Urinary bladder (tissue), 4 donors: ENCODE measurements at places on chromosomes 7 and 10.

- no peak for DNase-seq
Measured at GRCh38 chr10:123860209-123860608, 31.4 kb downstream of the CPXM2 start.

DNA sequence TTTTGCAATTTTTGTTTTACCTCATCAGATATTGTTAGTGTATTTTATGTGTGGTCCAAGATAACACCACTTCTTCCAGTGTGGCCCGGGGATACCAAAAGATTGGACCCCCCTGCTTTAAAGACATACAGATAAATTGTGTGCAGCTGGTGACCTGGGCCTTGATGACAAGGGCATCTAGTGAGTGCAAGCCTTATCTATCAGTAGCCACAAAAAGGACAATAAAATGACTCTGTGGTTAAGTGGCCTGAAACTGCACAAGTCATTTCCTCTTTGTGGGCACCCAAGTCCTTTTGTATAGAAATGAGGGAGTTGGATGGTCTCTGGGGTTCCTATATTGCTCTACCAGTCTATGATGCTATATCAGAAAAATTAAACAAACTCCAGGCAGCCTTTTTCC lies 98.1 kb downstream of the PARD3 start:
- DNase-seq = no peak

DNA sequence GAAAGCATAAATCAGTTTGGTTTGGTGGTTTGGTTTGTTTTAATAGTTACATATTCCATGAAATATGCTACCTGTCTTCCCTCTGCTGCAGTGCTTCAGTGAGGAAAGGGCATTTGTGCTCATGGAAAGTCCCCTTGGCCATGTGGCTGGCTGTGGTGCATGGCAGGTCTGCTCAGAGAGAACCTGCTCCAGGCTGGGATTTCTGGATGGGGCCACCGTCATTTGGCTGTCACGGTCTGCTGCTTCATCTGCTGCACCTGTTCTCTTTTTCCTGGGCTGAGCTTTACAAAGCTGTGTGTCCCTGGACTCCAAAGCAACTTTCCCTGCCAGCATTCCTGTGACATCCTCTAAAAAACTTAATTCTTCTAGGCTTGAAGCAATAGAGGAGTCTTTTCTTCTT lies 8.9 kb downstream of the CDK14 start:
- DNase-seq = no peak

DNA sequence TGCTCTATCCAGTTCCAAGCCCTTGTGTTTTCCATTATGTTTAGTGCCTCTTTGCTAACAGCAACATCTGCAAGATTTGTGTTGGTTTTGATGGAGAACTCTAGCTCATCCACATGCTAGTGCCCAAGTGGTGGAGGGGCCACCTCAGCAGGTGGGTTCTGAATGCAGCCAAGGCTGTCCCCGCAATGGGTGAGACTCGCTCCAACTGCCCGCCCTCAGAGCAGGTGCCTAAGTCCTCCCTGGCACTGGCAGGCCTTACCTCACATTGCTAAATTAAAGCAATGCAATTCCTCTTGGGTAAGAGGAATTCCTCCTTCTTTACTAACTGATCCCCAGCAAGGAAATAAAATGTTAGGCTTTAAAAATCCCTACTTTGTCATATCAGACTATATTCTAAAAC lies 146.8 kb downstream of the ADCY1 start:
- DNase-seq = no peak

DNA sequence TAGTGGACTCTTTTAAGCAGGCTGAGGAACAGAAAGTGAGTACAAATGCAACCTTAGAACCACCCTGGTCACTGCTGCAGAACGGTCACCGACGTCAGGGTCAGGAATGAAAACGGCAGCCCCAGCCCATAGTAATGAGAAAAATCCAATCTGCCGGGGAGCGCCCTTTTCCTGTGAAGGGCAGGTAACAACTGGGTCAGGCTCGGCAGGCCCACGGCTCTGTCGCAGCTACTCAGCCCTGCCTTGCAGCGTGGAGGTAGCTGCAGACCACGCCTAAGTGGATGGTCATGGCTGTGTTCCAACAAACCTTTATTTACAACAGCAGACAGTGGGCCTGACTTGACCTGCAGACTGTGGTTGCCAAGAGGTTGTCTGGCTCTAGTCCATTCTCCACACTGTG lies 563.2 kb downstream of the DNAJB6 start:
- DNase-seq = no peak

- DNase-seq = no peak
Measured at GRCh38 chr10:31693491-31693890, 235.1 kb downstream of the ARHGAP12 start.

GRCh38 chr7:14899030-14899429 lies 3.5 kb downstream of the DGKB start:
- no peak for DNase-seq

GRCh38 chr10:30873411-30873810 lies 158.3 kb downstream of the ZNF438 start:
- DNase-seq = no peak

GRCh38 chr10:96488161-96488935 lies 25.4 kb downstream of the TLL2 start:
- DNase-seq = no peak

DNA sequence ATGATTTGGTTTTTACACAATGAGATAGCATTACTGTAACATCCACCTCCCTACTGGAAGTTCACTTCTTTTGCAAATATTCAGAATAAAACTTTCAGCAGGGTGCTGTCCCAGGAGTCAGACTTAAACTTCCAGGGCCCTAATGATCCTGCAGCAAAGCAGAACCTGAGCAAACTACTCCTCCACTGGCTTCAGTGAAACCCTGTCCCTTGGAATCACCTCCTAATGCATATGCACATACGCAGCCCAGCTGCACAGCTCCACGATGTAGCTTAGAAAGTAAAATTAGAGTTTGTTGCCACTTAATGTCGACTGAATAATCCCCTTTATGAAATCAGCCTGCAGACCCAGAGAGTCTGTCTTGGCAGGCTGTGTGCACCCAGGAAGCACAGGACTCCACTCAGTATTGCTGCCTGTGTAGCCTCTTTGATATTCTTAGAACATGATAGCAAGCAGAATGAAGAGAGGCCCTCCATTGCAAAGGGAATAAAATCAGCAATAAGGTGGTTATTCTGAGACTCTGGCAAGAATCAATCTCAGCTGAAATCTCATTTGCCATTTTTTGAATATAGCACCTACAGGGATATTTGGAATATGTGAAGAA lies 1.6 kb downstream of the NPSR1 start:
- no peak for DNase-seq

DNA sequence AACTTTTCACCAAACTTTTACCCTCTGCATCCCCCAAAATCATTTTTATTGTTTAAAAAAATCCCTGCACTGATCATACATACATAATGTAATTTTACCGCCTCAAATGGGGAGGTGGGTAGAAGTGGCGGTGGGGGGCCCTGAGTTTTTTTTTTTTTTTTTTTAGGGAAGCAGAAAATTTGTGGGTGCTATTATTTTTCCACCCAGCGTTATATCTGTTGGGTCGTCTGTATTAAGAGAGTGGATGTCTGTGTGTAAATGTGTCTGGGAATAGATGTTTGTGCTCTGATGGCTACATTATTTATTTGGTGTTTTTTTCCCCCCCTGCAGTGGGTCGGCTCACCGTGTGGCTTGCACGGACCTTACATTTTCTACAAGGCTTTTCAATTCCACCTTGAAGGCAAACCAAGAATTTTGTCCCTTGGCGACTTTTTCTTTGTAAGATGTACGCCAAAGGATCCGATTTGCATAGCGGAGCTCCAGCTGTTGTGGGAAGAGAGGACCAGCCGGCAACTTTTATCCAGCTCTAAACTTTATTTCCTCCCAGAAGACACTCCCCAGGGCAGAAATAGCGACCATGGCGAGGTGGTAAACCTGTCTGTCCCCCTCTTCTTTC lies 438 bp downstream of the ARID5B start:
- no peak for DNase-seq

GRCh38 chr7:14380881-14381280 lies 391.4 kb upstream of the ETV1 start:
- DNase-seq = no peak

GRCh38 chr7:135853499-135853898 lies 104.9 kb upstream of the FAM180A start:
- DNase-seq = no peak

- DNase-seq = no peak
Measured at GRCh38 chr10:129921065-129921670, 42.9 kb downstream of the EBF3 start.

DNA sequence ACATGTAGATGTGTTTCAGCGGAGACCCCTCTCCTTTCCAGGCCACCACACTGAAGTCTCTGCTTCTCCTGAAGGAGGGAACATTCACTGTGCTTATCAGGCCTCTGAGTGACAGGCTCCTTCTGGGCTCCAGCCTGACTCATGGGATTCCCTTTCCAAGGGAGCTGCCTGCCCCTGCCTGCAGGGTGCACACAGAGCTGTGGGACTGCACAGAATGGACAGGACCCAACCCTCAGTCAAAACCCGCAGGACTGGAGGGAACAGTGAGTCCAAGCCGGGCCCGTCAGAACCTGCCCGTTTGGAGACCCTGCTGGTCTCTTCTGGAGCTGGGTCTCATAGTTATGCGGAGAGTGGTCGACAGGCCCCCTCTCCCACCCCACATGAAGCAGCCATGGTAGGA lies 32.6 kb downstream of the PLAC9 start:
- DNase-seq = no peak

DNA sequence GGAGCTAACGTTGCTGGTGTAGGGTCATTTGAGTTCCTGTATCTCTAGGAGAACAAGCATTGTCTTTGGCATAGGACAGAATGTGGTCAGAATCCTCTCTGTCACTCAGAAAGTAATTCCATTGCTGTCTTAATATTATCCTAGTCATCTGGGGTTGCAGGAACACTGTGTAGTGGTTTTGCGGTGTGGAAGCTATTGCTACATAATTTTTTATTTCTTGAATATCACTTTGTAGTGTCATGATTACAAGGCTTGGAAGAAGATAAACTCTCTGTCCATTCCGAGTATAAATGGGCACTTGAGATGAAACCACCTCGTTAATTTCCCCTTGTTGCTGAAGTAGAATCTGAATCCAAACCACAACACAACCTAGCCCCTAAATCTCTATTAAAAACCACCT lies 919.2 kb downstream of the LRMDA start:
- no peak for DNase-seq

DNA sequence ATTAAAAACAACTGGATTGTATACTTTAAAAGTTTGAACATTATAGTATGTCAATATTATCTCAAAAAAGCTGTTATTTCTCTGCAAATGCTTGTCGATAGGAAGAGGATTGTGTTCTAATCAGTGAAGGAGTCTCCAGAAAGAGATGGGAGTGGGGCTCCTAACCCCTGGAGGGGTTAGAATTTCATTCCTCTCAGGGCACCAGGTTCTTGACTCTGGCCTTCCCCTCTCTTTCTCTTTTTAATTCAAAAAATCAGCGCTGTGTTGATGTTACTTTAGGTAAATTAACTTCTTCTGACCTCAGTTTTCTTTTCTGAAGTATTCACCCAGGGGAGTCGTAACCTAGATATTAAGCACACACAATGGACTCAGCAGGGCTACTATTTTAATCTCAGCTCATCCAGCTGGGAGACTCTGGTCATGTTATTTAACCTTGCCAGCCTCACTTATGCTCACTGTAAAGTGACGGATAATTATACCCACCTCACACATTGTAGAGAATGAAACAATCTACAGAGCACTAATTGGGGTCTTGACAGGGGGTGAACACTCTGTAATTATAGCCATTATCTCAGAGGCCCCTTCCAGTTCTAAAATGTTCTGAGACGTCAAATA lies 59.4 kb downstream of the GCC1 start:
- DNase-seq = no peak

- DNase-seq = no peak
Measured at GRCh38 chr10:11489591-11489990, 121.9 kb downstream of the USP6NL start.

DNA sequence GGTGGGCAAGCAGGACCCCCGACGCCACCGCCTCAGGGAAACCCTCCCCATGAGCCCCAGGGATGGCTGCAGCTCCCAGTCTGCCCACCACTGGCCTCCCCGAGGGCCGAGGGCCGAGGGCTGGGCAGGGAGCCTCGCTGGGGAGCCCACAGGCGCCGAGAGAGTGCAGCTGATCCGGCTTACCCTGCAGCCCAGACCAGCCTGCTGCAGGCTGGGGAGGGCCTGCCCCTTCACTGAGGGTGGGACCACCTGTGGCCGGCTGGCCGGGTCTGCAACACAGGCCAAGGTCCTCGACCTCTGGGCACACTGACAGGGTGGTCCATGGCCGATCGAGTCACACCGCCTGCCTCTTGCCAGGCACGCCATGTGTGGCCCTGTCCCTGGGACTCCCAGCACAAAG lies 27.3 kb upstream of the ADGRA1 start:
- DNase-seq = no peak

GRCh38 chr7:26989897-26990670 lies 105.7 kb downstream of the HOXA1 start:
- DNase-seq = no peak

DNA sequence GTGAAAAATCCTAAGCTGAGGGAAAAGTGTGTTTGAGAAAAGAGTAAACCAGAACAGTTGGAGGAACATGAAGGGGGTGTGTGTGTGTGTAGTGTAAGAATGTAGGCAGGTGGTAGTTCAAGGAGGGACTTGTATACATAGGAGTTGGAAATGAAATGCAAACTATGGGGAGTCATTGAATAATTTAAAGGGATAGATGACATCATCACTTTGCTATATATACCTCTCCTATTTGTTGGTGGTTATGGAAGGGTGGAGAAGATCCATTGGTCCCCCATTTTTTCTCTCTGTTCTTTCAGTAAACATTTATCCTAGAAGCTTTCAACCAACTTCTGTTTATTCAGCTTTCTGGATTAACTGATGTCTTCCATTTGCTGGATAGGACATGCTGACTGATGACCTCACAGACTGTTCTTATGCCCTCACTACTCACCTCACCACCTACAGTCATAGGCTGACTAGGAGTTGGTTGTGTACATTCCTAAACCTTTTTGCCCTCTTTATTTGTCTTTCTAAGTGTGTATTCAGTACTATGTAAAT lies 20.8 kb downstream of the PPP1R9A start:
- DNase-seq = no peak

DNA sequence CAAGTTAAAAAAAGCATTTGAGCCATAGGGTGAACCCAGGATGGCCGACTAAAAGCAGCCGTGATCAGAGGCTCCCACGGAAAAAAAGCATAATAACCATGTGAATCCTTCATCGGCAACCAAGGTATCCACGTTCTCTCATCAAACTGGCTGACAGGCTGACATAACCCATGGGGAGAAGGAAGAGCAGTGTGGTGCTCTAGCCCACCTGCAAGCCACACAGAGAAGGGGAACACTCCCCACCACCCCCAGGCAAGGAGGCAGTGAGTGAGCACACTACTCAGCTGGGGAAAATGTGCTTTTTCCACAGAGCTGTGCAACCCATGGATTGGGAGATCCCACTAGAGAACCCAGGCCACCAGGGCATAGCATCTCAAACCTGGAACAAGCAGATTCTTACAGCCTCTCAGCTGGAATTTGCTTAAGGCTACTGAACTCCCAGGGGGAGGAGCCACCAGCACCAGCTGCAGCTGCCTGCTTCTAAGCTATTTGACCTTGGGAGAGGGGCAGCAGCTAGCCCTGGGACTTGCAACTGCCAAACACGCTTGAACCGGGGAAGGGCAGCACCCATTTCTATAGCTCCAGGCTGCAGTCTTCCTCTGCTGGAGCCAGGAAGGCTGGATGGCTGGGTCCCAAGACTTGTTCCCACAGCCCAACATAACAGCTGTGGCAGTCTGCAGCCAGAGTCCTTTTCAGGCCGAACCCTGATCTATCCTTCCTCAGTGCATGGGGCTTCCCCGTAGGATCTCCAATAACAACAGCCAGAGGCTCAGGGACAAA lies 178.2 kb upstream of the NRG3 start:
- DNase-seq = no peak

GRCh38 chr7:26378016-26378415 lies 86.4 kb downstream of the SNX10 start:
- no peak for DNase-seq

GRCh38 chr10:133173860-133174640 lies 14.0 kb downstream of the KNDC1 start:
- no peak for DNase-seq
